NCI-H2081 treated with DMSO at 0.1 percent for 48 hours (cell line): ENCODE measurements at places on chromosomes 1 and 21.
A peak's percentile ranks its signal among the peaks of the same experiment; 100 is the strongest.

GRCh38 chr1:198773030-198773429 lies 134.2 kb downstream of the PTPRC start:
- no peak for DNase-seq

DNA sequence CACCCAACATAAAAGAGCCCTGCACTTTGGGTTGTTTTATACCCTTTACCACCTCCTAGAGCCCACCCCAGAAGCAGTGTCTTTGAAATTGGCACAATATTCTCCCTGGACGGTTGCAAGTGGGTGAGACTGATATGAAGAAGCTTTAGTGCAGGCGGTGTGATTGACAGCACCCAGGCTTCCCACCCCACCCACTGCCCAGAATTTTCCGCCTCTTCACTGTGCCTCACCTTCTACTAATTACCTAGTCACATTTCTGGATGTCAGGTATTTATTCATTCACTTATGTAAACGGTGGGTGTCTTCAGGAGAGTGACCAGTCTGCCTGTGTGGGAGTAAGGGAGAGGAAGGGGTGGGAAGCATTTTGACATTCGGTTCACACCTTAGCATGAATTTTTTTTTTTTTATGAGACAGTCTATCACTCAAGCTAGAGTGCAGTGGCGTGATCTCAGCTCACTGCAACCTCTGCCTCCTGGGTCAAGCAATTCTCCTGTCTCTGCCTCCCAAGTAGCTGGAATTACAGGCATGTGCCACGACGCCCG lies 1.7 kb upstream of the FAM89A start:
- DNase-seq, result no peak

- DNase-seq, result no peak
Measured at GRCh38 chr1:21653744-21654100, 15.4 kb downstream of the RAP1GAP start.

DNA sequence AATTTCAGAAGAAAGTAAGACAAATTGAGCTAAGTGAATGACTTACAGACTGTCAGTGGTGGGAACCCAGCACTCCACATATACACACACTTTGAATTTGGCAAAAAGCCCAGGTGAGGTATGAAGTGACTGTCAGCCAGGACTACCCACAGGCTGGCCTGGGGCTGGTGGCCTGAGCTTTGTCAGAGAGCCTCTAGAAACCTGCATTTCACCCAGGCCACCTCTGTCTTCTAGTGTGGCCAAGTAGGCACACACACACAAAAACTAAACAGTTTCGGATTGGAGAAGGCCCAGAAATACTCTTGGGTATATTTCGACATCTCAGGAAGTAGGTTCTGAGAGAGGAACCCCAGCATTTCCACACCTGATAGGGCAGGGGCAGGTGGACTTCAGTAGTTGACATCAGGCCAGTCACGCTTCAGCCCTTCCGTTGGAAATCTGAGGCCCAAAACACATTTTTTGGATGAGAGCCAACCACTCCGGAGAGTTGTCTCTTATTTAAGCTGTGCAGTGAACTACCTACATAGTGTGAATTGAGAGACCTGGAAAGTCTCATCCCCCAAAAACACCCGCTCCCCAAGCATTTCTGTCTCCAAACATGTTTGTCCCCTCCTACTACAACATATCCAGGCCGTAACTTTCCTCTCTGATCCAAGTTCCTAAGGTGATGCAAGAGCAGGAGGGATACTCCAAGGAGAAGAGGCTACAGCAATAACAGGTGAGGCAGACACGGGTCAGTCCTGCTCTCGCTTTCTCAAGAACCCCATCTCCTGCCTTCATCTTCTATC lies 167.2 kb upstream of the PROX1 start:
- DNase-seq, result no peak

GRCh38 chr1:201395936-201396335 lies 3.2 kb downstream of the LAD1 start:
- no peak for DNase-seq

DNA sequence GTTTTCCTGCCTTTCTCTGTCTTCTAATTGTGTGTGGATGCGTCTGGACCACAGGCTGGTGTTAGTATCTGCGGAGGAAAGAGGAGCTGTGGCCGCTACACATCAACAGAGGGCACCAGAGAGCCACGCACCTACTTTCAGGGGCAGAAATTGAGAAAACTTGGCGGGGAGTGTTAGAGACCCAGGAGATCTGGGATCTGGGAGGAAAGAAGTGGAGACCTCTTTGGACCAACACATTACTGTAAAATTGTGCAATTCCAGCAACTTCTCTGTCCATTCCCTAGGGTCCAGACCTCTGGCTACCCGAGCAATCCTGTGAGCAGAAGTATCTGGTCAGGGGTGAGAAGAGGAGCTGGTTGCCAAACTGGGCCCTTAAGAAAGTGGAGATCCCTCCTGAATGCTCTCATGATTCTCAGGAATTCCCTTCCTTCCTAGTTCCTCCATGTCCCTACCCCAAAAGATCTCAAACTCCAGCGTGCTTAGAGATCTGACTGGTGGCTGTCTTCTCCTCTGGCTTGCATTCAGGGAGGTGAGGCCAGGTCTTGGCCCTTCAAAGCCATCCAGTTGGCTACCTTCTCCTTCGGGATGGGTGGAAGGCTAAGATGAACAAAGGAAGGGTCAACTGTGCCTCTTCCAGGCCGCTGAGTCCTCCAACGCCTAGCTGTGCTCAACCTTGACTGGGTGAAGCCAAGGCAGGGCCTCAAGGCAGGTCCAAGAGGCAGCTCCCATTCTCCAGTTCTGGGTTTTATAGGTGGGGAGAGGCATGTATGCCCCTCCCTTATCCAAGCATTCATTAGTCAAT lies 1.2 kb upstream of the KIRREL1 start:
- no peak for DNase-seq

GRCh38 chr1:78627321-78627720 lies 7.1 kb downstream of the IFI44L start:
- DNase-seq, result no peak

DNA sequence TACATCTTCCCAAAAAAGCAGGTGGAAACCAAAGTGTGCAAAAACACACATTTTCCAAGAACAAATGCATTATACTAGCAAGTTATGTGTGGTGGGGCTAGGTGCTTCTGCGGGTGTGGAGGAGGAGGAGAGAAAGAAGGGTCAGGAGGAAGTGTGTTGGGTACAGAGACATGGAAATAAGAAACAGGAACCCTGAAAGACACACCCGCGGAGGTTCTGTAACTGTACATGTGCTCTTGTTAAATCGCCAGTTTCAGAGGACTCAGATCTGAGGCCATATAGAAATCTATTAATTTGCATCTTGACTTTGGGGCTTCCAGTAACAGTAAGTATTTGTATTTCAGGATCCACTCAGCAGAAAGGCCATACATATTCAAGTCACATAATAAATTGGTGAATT lies 30.9 kb downstream of the ERG start:
- DNase-seq, result no peak

DNA sequence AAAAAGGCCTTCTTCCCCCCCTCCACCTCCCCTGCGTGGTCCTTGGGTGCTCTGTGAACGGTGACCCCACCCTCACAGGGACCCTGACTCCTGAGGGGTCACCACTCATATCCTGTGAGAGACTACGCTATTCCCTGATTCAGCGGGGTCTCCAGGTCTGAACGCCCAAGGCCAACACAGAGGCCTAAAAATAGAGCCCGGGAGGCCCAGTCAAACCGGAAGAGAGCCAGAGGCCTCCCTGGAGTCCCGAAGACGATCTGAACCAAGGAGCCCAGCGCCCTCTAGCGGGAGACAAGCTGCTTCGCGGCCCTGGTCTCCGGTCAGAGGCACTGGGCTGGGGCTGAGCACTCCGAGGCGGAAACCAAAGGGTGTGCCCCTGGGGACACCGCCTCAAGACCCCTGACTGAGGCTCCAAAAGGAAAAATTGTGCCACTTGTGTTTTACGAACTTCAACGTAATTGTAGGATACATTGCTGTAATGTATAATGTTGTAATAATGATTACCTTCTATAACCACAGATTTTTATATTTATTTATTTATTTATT lies 42.4 kb upstream of the PSEN2 start:
- DNase-seq, result peak; percentile 89

GRCh38 chr1:220527908-220528678 lies at the start of gene MARK1:
Gene MARK1 (plus strand): TSS chr1:220528136. CDS start chr1:220528823, 687 bp downstream.
- DNase-seq, result no peak

DNA sequence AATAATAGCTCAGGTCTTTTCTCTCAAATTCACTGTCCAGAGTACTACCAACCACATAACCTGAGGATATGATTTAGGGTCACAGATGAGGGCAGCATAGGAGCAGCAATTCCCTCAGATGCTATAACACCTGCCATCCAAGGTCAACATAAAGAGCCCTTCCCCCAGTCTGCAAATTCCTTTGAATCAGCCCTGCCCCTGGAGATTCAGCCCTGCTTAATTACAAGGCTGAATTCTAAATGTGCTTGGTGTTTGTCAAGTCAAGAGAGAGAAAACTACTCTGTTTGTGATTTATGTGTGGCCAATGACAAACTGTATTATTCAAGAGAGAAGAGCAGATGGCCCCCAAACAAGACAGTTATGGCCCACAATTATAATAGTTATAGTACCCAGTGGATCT lies 195.7 kb upstream of the ADGRL2 start:
- no peak for DNase-seq

GRCh38 chr1:56256153-56257000 lies 323.0 kb downstream of the PLPP3 start:
- DNase-seq, result no peak

DNA sequence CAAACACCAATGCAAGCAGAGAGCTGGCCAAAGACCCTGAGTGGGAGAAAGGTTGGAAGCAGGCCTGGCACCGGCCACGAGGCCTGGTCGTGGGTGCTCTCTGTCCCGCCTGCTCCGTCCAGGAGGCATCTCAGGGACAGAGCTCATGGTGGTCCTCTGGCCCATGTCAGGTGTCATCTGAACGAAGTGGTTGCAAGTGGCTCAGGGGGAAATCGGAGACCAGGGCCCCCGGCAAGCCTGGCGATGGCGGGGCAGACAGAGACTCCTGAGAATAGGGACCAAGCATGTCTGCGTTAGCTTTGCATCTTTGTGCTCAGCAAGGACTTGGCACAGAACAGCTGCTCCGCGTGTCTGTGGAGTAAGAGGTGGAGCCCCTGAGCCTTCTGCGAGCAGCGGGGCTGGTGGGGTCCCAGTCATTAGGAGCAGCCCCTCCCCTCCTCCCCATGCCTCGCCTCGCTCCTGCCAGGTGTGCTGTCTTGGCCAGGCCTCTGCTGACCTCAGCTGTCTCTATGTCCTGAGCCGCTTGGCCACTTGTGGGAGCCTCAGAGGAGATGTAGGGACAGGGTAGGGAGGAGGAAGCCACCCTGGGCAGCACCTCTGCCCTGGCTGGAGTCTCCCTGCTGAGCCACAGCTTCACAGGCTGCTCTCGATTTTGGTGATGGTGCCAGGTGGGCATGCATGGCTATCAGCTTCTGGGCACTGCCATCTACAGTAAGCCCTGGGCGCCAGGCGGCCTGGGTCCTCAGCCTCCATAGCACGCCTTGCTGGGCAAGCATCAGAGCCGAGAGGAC lies 362.9 kb upstream of the VAMP3 start:
- no peak for DNase-seq

DNA sequence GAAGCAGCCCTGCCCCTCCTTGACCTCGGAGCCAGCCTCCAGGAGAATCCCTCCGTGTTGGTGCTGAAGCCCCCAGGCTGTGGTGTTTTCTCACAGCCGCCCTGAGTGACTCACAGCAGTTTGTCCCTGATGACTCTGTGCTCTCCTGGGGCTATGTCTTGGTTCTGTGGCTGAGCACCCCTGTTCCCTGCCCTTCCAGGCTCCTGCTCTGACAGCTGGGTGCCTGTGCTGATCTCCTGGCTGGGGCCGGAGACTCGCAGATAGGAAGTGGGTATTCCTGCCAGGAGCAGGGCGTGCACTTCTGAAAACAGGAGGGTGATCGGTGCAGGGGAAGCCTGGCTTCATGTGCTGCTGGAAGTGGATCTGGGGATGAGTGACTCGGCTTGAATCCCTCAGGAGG lies 34.5 kb downstream of the POFUT2 start:
- no peak for DNase-seq

DNA sequence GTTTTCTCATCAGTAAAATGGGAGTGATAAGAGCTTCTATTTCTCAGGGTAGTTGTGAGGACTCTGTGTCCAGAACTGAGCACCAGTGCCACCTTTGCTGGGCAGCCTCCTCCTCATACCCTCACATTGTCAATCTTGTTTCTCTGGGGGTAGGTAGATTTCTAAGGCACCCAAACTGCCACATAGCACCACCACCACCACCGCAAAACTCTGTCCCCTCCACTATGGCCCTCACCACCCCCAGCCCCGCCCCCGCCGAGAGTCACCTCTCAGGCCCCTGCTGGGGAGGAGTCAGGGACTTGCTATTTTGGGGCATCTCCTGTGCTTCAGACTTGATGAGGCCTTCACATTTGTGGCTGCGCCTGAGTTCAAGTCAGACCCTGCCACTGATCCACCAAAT lies 549.2 kb downstream of the PTPRU start:
- no peak for DNase-seq

DNA sequence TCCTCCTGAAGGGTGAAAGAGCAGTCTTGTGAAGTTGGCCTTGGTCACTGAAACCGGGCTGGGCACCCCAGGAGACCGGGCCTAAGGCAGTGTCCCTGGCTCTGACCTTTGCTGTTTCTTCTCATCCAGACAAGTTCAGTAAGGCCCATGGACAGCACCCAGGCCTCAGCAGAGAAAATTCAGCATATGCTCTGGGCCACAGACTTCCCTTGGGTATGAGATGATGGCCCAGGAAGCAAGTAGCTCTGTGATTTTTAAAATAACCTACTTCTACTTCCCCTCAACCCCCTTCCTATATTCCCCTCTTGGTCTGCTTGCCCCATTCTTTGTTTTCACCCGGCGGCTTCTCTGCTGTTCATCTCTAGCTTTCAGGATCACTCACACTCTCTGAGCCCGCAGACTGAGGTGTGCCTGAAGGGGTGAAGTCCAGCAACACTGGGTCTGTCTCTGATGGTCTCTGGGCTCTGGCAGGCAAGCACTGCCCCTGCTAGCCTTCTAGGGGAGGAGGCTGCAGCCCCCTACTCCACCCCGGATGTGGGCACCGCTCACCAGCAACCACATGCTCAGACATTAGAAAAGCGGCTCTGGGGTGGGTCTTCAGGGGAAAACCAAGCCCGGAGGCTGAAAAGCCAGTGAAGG lies 2.9 kb upstream of the GPR25 start:
- no peak for DNase-seq

DNA sequence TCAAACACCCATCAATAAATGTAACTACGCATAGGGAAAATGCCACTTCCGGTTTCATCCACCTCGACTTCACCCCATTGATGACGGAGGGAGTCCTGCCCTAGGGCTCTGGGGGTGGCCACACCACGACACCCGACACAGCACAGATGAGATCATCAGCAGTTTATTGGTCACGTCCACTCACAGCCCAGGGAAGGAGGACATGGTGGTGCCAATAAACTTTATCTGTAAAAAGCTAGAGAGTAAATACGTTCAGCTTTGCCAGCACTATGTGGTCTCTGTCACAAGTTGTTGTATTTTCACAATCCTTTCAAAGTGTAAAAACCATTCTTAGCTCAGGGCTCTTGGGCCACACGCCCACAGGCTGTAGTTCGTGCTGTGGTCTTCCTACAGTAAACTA lies 16.3 kb downstream of the SETD4 start:
- no peak for DNase-seq
